ENCODE measurements at places on chromosomes 13 and 19. TPM values are rescaled to one million over a fixed set of nuclear protein-coding genes. Genes with fewer than 3 reads are reported as not detected.

The CATSPERD gene
- total RNA-seq: 0.67 TPM

The MARCHF2 gene
- 29.5 TPM for total RNA-seq

The ETV2 gene
- total RNA-seq: 0.79 TPM

The CLEC4G gene
- total RNA-seq: 0.95 TPM

The RAP2A gene
- 19.6 TPM for total RNA-seq

The ZNF135 gene
- 9.0 TPM for total RNA-seq

The ANGPTL8 gene
- not detected for total RNA-seq

The CAMSAP3 gene
- total RNA-seq: 1.9 TPM

The GRAMD1A gene
- total RNA-seq: 81.7 TPM

The FAAP24 gene
- total RNA-seq: 1.7 TPM

The CYP4F2 gene
- total RNA-seq: 1.1 TPM

The OVOL3 gene
- total RNA-seq: not detected

DNA sequence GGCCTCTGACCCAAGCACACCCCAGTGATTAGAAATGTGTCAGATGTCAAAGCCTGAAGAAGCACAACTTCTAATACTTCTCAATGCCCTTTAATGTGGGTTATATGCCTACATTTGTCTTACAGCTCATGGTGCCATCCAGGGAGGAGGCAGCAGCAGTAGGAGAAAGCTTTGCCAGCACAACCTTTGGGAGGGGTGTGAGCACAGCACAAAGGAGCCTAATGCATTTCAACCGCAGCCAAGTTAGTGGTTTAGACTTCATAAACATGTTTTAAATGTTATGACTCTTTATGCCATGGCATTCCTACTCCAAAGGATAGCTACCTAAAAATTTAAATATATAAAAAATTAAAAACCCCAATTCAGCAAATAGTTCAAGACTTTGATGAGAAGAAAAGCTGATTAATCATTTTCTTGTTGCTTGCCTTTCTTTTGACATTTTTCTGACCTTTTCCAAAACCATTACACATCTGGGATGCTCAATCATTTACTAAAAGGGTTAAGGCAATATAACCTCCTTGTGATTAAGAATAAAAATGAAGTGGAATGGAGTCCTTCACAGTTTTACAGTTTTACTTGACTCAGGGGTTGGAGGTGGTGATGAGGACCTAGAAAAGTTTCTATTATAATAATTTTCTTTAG, 142.7 kb downstream of the DLEU7 start:
- no peak for DNase-seq

- DNase-seq: peak; percentile 12
Observed at GRCh38 chr13:113114511-113115362, 7.9 kb upstream of the F10 start.

GRCh38 chr19:15365264-15365663, 14.3 kb downstream of the AKAP8 start:
- no peak for DNase-seq

- no peak for DNase-seq
Observed at GRCh38 chr13:65746406-65746921, 1483.7 kb downstream of the PCDH9 start.

- no peak for DNase-seq
Observed at GRCh38 chr13:83987394-83987793, 105.1 kb upstream of the SLITRK1 start.

DNA sequence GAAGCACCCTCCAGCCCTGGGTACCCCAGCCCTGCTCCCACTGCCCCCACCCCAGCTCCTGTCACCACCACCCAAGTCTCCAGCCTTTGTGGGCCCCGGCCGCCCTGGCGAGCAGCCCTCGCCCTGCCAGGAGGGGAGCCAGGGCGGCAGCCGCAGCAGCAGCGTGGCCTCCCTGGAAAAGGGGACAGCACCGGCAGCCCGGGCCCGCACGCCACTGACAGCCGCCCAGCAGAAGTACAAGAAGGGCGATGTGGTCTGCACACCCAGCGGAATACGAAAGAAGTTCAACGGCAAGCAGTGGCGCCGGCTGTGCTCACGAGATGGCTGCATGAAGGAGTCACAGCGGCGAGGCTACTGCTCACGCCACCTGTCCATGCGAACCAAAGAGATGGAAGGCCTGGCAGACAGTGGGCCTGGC, 3.9 kb downstream of the CIC start:
- no peak for DNase-seq

DNA sequence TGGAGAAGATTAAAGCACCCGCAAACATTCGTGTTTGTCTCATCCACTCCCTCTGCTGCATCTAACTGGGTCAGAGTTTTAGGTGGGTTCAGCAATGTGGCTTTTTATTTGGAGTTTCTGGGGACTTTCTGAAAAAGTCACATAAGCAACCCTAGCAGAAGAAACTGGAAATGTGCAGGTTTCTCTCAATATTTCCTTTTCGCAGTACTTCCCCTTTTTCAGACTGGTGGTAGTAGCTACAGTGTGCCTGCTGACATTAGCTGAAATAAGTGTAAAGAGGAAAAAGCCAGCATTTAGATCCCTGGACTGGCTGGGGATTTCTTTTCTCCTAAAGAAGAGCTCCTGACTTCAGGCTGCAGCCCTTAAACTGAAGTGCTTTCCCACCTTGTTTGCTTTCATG, 15.9 kb upstream of the OLFM4 start:
- DNase-seq: no peak

DNA sequence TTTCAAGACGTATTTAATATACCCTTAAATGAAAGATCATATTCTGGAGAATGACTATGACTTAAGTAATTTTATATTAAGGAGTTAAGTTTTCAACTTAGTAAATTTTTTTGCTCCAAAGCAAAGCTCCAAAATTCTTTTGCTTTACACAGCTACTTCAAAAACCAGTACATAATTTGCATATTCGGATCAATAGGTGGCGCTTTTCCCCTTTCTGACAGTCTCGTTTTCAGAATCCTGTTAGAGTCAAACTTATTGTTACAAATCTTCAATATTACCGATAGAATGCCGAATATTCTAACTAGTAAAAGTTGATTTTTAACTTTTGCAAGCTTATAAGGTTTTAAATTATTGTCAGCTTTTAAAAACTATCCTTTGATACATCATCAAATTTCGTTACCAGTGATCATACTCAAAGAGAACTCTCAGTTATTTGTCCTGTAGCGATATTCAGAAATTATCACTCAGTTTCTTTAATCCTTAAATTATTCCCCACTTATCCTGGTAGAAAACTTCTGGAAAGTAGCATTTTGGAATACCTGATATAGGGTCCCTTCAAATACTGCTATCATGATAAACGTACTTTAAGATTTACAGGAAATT, 852.7 kb upstream of the KLHL1 start:
- no peak for DNase-seq

- no peak for DNase-seq
Observed at GRCh38 chr19:49103331-49104085, 10.7 kb upstream of the LIN7B start.

GRCh38 chr13:108227651-108228272, 9.6 kb downstream of the ABHD13 start:
- DNase-seq: no peak

DNA sequence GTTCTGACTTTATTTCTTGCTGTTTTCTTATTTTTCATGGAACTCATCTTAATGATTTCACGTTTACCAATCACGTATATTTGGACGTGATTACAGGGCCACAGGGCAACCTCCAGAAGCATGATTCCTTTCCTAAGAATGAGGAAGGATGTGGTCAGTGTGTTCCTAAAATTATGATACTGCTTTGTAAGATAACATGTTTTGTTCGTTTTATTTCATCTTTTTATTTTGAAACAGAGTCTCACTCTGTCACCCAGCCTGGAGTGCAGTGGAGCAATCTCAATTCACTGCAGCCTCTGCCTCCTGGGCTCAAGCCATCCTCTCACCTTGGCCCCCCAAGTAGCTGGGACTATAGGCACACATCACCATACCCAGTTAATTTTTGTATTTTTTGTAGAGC, 24.8 kb upstream of the LAIR1 start:
- DNase-seq: no peak

DNA sequence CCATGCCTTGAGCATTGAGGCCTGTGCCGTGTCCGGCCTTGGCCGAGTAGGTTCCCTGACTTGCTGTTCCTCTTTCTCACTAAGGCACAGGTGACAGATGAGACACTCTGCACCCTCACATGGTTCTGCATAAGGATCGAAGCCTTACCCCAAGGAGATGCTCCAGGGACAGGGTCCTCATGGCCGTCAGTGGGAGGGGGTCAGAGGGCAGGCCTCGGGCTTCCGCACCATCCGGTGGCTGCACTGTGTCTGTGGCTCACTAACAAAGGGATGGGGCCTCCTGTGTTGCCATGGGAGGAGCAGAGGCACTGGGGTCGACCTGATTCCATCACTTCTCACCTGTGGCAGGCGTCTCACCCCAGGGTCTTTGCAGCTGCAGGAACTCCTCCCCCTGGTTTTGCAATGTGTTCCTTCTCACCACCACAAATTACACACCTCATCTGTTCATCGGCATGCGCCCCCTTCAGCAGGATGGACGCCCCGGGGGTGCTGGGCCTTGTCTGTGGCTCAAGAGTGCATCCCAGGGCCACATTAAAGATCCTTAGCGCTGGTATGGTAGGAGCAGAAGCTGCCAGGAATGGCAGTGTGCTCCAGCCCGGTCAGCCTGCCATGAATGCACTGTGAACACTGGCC, 113.3 kb upstream of the SOX1 start:
- DNase-seq: no peak

DNA sequence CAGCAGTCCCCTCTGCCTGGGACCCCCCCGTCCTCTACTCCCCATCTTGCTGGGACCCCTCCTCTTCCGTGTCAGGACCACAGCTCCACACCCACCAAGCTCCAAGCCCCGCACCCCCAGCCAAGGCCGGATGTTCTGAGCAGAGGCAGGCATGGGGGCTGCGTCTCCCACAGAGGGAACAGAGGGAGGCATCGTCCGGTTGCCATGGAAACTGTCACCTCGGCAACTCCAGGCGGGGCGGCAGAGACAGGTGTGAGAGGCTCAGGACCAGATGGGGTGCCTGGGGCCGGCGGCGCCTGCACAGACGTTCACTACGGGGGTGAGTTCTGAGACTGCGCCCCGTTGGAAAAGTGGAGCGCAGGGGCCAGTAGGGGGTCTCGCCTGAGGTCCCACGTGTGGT, 5.4 kb downstream of the RNU6-9 start:
- no peak for DNase-seq

- no peak for DNase-seq
Observed at GRCh38 chr13:27005556-27005955, 166.1 kb downstream of the USP12 start.

- DNase-seq: no peak
Observed at GRCh38 chr13:28012896-28013295, 24.4 kb upstream of the URAD start.

DNA sequence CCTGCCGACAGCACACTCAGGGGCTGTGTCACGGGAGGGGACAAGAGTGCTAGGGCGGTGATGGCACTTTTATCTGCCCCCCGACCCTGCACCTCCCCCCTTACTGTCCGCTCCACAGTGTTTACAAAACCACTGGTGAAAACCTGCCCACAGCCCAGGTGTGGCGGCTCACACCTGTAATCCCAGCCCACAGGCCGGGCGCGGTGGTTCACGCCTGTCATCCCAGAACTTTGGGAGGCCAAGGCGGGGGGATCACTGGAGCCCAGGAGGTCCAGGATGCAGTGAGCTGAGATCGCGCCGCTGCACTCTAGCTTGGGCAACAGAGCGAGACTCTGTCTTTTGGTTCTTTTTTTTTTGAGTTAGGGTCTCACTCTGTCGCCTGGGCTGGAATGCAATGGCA, 11.8 kb downstream of the LINGO3 start:
- no peak for DNase-seq

GRCh38 chr19:50496189-50497021, 14.6 kb downstream of the JOSD2 start:
- no peak for DNase-seq

- DNase-seq: no peak
Observed at GRCh38 chr19:37966211-37966661, 59.2 kb downstream of the SIPA1L3 start.

- DNase-seq: no peak
Observed at GRCh38 chr13:99774644-99775043, 196.9 kb downstream of the ZIC5 start.

DNA sequence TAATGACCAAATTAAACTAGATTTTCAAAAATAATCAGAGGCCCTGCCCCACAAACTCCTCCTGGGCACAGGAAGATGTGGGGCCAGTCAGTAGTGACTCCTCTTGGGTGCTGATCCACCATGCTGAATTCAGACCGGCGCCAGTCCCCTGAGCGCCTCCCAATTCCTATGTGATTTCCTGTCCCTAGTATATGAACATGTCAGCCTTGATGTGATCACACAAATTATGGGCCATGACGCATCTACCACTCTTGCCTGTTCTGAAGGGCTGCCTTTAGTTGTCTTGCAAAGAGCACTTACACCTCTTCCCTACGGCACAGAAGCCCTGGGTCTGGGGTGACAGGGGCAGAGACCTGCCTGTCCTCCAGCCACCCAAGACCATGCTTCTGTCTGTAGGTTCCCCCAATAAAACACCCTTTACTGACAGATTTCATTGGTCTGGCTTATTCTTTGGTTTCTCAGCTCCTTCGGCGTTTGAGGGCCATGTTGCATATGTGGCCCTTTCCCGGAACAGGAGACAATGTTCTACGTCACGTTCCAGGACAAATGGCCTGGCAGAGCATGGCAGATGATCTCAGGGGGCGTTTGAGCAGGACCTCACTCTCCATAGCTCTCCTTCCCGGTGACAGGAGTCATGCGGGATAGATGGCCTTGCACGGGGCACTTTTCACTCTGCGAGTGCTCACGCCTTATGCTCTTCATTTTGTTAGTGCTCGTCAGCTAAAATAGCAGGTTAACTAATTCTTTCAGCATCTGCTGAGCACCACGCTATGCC, 5.6 kb upstream of the ATP11A start:
- no peak for DNase-seq

GRCh38 chr13:38045278-38046048, 175.9 kb upstream of the TRPC4 start:
- no peak for DNase-seq

DNA sequence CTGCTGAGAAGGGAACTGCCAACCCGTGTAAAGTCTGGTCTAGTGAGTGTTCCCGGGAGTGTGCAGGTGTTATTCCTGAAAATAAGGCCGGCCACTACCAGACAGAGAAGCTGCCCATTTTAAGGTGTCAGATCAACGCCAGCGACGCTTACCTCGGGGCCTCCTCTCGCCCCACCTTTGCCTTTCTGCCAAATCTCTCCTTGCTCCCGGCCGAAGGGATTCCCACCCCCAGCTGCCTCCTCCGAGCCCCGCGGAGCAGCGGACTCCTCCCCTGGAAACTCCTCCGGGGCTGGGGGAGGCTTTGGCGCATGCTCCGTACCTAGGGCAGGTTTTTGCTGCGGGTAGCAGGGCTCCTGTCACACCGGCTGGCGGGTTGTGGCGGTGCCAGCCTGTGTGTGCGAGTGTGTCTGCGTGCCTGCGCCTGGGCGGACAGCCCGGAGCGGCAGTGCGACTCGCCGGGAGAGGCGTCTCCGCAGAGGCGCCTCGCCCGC, at the start of gene HS6ST3:
Gene HS6ST3 (plus strand): TSS at position 359 of the 491 bp plus-strand sequence.
- peak; percentile 10 for DNase-seq

- no peak for DNase-seq
Observed at GRCh38 chr19:7792281-7792680, 29.2 kb downstream of the CLEC4M start.

Data from ovary (tissue), 10 donors.